ENCODE measurements at places on chromosomes 1 and 21. TPM values are rescaled to one million over a fixed set of nuclear protein-coding genes. Genes with fewer than 3 reads are reported as not detected.
A peak's percentile ranks its signal among the peaks of the same experiment; 100 is the strongest.

- DNase-seq = no peak
- H3K27ac ChIP-seq = no peak overlapping the region
- H3K36me3 ChIP-seq = no peaks in the 10 kb centered on the region
- H3K4me1 ChIP-seq = peaks cover 6% of the 10 kb centered on the region
- no peaks in the 10 kb centered on the region for H3K27me3 ChIP-seq
Observed at GRCh38 chr1:62723883-62724282, 35.7 kb upstream of the DOCK7 start.

DNA sequence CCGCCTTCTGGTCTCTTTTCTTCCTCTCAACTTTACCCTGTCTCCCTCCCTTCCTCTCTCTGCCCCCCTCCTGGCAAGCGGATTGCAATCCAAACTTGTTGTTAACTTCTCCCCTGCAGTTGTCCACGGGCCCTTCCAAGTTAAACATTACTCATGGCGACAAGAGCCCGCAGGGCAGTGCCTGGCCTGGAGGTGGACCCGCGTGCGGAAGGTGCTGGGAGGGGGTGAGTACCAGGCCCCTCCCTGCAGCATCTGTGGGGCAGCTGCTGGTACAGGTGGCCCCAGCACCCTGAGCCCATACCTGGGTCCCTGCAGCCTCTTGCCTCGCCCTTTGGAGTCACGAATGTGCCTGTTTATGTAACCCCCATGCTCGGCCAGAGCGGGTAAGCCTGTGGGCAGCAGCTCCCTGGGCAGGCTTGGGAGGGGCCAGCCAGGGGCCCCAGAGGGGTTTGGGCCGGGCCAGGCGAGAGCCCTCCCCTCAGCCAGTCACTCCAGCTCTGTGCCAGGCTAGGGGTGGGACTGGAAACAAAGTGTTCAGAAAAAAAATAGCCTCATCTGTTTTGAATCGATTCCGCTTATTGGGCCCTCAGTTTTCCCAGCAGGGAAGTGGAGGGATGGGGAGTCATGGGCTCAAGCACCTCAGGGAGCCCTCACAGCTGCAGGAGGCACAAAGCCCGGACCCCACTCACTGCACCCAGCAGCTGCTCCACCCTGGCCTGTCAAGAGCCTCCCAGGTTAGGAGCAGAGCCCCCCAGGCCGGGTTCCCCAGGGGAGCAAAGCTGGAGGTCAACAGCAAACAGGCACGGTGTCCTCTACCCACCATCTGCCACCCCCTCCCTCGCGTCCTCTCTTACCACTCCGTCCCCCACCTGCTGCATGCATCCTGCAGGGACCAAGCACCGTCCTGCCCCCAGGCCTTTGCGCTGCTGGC, 14.0 kb upstream of the FAAP20 start:
- H3K27me3 ChIP-seq = no peaks in the 10 kb centered on the region
- H3K36me3 ChIP-seq = no peaks in the 10 kb centered on the region
- H3K4me3 ChIP-seq = no peak overlapping the region
- DNase-seq = no peak

GRCh38 chr21:45448810-45449657, 44.1 kb downstream of the COL18A1 start:
- H3K36me3 ChIP-seq = no peaks in the 10 kb centered on the region
- no peak for DNase-seq
- peaks cover 13% of the 10 kb centered on the region for H3K27me3 ChIP-seq
- H3K4me3 ChIP-seq = no peak overlapping the region
- H3K4me1 ChIP-seq = peaks cover 3% of the 10 kb centered on the region

Gene OR2G6
- total RNA-seq = not detected

Gene C1orf185
- total RNA-seq = not detected

GRCh38 chr21:35128536-35128935, 79.4 kb upstream of the RUNX1 start:
- DNase-seq = no peak
- H3K4me1 ChIP-seq = no peaks in the 10 kb centered on the region
- H3K27me3 ChIP-seq = peaks cover 2% of the 10 kb centered on the region

Gene TIAM1
- total RNA-seq = 74.9 TPM

GRCh38 chr1:169949139-169949538, 55.4 kb upstream of the SCYL3 start:
- H3K27me3 ChIP-seq = no peaks in the 10 kb centered on the region
- no peaks in the 10 kb centered on the region for H3K4me1 ChIP-seq
- no peak for DNase-seq
- H3K27ac ChIP-seq = no peak overlapping the region
- no peak overlapping the region for H3K4me3 ChIP-seq

Gene TNFRSF25
- 97.4 TPM for total RNA-seq

GRCh38 chr1:211723273-211723672, 47.9 kb upstream of the NEK2 start:
- H3K4me1 ChIP-seq = no peaks in the 10 kb centered on the region
- H3K4me3 ChIP-seq = no peak overlapping the region
- no peak overlapping the region for H3K27ac ChIP-seq
- DNase-seq = no peak
- no peaks in the 10 kb centered on the region for H3K36me3 ChIP-seq

DNA sequence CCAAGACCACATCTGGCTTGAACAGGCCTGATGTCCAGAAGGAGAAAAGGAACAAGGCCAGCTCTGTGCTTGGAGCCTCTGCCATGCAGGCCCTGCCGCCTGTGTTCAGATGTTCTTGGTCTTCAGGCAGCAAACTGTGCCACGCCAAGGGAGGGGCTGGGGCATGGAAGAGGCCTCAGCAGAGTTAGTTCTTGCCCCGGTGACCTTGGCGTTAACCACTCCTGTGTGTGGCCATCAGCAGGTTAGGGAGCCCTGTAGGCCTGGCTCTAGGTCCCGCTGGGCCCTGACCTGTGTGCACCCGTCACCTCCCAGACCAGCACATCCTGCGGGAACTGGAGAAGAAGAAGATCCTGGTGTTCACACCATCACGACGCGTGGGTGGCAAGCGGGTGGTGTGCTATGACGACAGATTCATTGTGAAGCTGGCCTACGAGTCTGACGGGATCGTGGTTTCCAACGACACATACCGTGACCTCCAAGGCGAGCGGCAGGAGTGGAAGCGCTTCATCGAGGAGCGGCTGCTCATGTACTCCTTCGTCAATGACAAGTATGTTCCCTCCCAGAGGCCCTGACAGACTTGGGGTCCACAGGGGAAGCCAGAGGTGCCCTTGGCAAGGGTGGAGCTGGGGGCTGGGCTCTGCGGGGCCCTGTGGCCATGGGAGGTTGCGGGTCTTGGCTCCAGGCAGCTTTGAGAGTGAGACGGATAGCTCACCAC, 7.1 kb downstream of the ZC3H12A start:
- peaks cover 38% of the 10 kb centered on the region for H3K4me1 ChIP-seq
- H3K36me3 ChIP-seq = peaks cover 73% of the 10 kb centered on the region
- H3K27ac ChIP-seq = peak overlapping the region; percentile 100
- H3K4me3 ChIP-seq = peak overlapping the region; percentile 94
- peak; percentile 79 for DNase-seq

Gene CFHR5
- not detected for total RNA-seq

GRCh38 chr1:6084781-6085495, 39.2 kb downstream of the KCNAB2 start:
- DNase-seq = no peak
- peaks cover 36% of the 10 kb centered on the region for H3K36me3 ChIP-seq

Gene RNF223
- not detected for total RNA-seq

DNA sequence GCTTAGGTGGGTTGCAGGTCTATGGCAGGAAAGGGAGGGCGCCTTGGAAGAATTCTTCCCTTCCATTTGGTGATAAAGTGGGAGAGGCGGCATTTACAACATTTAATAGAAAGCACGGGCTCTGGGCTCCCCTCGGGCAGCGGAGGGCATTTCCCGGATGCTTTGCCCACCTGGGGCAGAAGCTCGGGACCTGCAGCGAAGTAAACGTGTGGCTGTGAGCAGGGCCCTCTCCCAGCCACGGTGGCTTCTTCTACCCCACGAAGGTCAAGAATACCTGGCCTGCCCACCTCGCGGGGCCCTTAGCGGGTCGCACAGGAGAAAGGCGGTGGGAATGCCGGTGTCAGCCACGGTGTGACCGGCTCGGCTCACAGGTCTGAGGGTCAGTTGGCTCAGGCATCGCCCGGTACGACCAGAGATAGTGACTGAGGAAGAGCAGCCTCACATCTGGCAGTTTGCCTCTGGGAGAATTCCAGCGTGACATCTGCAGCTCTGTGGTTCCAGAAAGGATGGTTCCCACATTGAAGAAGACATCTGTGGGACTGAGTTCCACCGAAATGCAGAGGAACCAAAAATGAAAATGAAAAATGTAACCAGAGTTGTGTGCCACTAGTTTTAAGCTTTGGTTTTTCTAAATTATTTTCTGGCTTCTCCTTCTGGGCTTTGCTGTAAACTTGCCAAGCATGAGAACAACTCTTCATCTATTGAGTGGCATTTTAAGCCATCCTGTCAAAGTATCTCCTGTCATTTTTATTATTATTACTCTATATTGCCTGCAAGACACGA, 720 bp upstream of the F3 start:
- peak overlapping the region; percentile 75 for H3K4me3 ChIP-seq
- peaks cover 12% of the 10 kb centered on the region for H3K4me1 ChIP-seq
- H3K27ac ChIP-seq = no peak overlapping the region

GRCh38 chr1:107653005-107653404, 312.0 kb downstream of the VAV3 start:
- no peak overlapping the region for H3K27ac ChIP-seq
- no peak overlapping the region for H3K4me3 ChIP-seq
- DNase-seq = no peak
- no peaks in the 10 kb centered on the region for H3K36me3 ChIP-seq

Gene NUP210L
- 0.05 TPM for total RNA-seq

DNA sequence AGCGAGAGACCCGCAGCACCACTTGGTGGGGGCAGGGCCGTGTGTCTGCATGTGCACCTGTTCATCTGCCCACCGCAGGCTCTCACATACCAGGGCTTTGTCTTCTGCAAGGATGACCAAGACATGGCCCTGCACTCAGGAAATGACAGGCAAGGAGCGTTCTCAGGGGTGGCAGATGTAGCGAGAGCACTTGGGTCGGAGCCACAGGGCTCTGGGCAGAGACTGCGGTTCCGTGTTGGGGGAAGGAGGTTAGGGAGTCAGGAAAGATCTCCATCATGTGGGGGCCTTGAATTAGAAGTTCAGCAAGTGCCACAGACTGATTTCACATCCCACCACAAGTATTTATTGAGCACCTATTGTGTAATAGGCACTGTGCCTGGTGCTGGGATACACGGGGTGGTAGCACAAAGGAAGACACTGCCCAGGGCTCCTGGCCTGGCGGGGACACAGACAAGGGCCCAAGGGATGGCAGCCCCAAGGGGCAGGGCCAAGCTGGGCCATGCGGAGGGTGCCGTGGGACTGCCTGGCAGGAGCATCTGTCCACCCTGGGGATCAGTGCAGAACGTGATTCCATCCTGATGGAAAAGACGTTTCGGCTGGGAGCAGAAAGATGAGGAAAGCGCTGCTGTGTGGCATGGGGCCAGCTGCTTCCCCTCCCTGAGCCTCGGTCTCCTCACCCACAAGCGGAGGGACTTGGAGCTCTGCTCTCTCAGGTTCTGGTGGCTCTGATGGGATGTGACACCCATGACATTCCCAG, 11.4 kb upstream of the SPSB1 start:
- H3K27ac ChIP-seq = no peak overlapping the region
- DNase-seq = no peak
- H3K27me3 ChIP-seq = peaks cover 8% of the 10 kb centered on the region
- no peaks in the 10 kb centered on the region for H3K36me3 ChIP-seq

Gene GBP4
- total RNA-seq = 26.5 TPM

Gene MATN1
- total RNA-seq = not detected

- H3K27ac ChIP-seq = no peak overlapping the region
- peaks cover 5% of the 10 kb centered on the region for H3K36me3 ChIP-seq
- DNase-seq = peak; percentile 85
Observed at GRCh38 chr1:155070721-155071569, 7.4 kb downstream of the EFNA4 start.

DNA sequence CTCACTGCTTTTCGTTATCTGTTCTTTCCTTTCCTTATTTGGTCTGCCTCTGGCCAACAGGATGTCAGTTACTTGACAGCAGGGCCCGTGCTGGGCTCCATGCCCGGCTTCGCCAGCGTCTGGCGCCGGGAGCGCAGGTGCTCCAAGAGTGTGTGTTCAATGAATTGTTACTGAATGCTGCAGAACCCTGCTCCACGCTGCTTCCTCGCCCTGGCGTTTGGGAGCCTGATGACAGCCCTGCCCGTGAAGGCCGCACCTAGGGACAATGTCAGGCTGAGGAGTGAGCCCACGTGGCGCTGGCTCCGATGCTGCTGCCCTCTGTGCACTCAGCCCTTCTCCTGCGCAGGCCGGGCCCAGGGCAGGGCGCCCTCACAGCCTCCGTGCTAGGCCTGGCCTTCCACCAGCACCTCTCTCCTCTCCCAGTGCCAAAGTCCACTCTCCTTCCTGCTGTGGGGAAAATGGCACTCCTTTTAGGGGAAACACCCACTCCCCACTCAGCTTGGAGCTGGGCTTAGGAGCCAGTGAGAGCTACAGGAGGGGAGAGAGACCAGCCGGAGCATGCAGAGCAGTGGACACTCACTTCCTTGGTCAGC, 51.4 kb downstream of the ACBD3 start:
- no peak for DNase-seq
- H3K27me3 ChIP-seq = no peaks in the 10 kb centered on the region
- H3K27ac ChIP-seq = no peak overlapping the region

Gene PLEKHG5
- 2.2 TPM for total RNA-seq

GRCh38 chr1:21630571-21631343, 38.4 kb downstream of the RAP1GAP start:
- DNase-seq = no peak
- H3K4me3 ChIP-seq = no peak overlapping the region
- H3K27me3 ChIP-seq = peaks cover 9% of the 10 kb centered on the region
- H3K27ac ChIP-seq = no peak overlapping the region
- no peaks in the 10 kb centered on the region for H3K36me3 ChIP-seq

DNA sequence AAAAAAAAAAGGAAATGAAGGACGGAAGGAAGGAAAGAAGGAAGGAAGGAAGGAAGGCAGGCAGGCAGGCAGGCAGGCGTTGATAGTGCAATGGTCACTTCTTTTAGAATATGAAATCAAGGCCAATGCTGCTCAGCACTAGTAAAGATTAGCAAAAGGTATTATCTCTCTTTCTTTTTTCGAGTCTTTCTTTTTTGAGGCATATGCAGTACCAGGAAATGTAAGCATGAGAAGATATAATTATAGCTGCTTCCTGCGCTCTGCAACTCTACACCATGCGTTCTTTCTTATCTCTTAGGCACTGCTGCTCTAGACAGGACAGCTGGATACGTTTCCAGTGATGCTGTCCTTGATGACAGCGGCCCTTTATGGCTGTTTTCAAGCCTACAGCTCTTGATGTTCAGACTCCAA, 1512.5 kb upstream of the B3GALT2 start:
- no peaks in the 10 kb centered on the region for H3K36me3 ChIP-seq
- H3K4me1 ChIP-seq = no peaks in the 10 kb centered on the region

Gene CR2
- total RNA-seq = 0.10 TPM

DNA sequence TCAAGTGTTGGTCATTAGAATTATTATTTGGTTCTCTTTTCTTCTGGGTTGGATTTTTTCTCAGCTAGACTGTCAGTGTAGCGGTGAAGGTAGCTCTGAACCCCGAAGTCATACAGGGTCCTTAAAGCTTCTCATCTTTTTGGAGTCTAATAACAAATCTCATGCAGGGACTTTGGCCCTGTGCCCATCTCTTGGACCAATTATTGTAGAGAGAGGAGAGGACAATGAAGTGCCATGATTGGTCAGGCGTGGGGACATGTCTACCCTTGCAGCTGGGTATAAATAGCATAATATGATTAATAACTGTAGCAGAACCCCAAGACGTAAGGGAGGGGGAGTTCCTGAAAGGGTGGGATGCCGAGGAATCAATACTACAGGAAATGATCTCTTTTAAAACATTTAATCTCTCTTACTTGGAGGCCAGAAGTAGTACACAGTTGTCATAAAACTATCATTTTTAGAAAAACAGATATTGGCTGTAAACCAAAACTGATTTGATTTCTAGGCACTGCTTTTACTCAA, 8.8 kb downstream of the MAGI3 start:
- H3K27ac ChIP-seq = no peak overlapping the region
- peaks cover 3% of the 10 kb centered on the region for H3K4me1 ChIP-seq
- no peaks in the 10 kb centered on the region for H3K27me3 ChIP-seq
- no peaks in the 10 kb centered on the region for H3K36me3 ChIP-seq
- DNase-seq = no peak
